Heart left ventricle (tissue), 16 donors: ENCODE measurements at places on chromosomes 5 and 9.

GRCh38 chr5:54226215-54226614 lies 84.2 kb downstream of the ARL15 start:
- DNase-seq, result no peak

- DNase-seq, result no peak
Observed at GRCh38 chr5:141343242-141343952, at the start of gene PCDHGA3. Gene PCDHGA3, plus strand, starts transcription at chr5:141343829. Its CDS starts 205 bp downstream, at chr5:141344034.

DNA sequence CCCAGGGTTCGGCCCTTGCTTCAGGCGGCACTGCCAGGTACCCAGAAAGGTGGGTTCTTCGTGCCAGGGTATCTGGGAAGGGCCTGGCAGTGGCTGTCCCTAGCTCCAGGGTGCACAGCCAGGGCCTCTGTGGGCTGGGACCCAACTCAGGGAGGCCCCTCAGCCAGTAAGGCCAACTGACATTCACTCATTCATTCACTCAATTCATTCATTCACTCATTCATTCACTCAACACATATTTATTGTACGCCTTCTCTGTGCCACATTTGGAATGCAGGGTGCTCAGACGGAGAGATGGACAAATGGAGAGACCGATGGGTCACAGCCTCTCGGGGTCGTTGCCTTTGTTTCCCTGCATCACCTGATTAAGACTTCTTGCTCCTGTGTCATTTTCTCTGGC lies 154.9 kb downstream of the GAPVD1 start:
- DNase-seq, result no peak

GRCh38 chr5:109584986-109585599 lies 104.6 kb upstream of the MAN2A1 start:
- no peak for DNase-seq
